Brain pericyte (primary cell): ENCODE measurements at places on chromosomes 5 and 9.

DNA sequence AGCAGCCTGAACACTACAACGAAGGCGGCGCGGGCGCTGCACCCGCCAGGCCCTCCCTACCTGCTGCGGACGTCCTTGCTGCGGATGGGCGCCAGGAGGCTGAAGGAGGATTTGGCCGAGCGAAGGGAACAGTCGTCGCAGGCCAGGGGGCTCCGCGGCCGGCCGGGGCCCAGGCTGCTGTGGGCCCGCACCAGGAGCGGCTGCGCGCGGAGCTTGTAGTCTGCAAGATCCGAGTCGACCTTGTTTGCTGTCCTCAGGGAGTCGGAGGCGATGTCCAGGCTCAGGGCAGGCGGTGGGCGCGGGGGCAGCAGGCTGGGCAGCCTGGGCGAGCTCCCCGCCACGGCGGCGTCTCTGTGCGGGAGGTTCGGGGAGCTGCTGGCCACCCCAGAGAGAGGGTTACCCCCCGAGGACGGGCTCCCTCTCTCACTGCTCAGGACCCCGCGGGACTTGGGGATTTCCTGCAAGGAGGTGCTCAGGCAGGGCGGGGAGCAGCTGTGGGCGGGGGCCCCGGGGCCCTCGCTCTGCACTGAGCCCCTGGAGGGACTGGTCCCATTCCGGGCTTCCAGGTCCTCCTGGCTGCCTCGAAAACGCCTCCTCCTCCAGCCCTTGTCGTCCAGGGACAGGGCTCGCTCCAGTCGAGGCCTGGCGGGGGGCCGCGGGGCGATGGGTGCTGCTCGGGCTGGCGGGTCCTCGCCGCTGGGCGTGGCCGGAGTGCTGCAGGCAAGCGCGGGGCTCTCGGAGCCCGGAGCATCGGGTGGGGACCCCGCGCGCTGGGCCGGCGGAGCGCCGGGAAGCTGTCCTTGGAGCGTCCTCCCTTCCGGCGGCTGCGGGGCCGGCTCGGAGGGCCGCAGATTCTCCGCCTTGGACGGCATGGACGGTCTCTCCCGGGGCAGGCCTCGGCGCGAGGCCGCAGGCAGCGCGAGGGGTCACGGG, 831 bp downstream of the INPP5E start:
- no peak for DNase-seq

DNA sequence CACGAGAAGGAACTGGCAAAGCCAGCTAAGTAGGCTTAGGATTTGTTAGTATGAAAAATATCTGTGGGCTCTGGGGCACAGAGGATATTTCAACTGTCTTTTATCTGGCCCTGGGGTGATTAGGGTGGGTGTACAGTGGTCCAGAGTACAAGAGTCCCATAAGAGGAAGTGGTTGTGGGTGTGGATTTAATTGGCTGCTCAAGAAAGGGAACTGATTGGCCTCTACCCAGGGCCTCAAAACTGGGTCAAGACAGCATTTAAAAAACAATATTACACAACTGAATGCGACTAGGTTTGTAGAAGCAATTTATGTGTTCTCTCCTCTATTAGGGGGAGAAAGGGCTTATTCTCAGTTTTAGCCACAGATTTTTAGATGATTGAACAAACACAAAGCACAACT, 1353.4 kb upstream of the WWC1 start:
- no peak for DNase-seq

DNA sequence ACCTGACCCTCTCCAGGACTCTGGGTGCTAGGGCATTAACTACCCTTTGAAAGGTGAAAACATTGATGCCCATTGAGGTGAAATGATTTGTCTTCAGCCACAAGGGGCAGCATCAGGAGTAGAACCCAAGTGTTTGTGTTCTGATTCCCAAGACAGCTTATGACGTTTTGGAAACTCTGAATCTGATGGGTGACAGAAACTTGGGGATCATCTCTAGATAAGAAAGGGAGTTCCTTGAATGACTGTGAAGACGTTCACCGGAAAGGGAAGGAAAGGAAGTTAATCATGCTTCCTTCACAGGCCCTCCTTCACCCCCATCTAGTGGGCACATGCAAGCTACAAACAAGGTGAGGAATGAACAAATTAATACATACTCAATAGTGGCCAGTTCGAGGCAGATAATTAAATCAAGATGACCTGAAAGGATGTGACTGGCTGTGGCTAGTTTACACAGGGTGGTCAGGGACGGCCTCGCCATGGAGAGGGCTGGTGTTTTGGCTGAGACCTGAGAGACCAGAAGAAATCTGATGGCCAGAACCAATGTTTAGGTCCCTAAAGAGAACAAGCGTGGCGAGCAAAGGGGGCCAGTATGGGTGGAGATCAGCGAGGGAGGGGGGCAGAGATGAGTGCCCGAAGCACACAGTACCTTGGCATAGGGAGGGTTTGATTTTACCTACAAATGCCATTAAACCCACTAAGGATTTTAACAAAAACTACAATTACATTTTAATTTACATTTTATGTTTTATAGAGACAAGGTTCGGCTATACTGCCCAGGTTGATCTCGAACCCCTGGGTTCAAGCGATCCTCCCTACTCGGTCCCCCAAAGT, 937 bp upstream of the SLC26A2 start:
- no peak for DNase-seq

- DNase-seq = no peak
Measured at GRCh38 chr5:122959740-122960445, 76.6 kb downstream of the PPIC start.

GRCh38 chr5:79495311-79495710, 18.6 kb downstream of the HOMER1 start:
- no peak for DNase-seq

DNA sequence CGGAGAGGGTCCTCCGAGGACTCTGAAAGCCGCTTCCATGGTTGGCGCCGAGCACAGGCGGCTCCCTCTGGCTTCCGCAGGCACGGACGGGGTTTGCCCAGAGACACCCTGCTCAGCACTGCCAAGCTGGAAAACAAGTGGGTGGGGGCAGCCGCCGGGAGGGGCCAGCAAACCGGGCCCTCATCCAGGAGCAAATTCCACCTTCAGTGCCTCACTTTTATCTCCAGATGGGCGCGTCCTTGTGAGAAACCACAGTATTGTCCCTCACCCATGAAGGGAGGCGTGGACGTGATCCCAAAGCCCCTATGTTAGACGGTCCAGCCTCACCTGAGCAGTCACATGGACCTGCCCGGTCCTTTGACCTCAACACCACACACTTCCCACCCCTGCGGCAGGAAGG, 29.0 kb downstream of the MED10 start:
- no peak for DNase-seq

DNA sequence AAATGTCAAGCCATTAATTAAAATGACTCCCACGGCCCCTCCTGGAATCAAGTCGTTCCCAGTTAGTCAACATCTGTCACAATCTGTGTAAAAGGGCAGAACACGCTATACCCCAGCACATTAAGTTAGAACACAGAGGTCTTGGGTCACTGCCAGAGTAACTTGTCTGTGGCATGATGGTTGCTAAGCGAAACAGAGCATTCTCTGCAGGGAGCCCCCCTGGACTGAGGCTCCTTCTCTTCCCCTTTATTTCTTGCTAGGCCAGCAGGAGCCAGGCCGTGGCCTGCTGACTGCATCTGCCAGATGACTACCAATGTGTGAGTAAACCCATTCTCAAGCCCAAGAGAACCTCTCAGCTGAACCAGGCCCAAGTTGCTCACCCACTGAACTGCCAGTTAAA, 51.9 kb upstream of the ZBED3 start:
- peak; percentile 92 for DNase-seq

DNA sequence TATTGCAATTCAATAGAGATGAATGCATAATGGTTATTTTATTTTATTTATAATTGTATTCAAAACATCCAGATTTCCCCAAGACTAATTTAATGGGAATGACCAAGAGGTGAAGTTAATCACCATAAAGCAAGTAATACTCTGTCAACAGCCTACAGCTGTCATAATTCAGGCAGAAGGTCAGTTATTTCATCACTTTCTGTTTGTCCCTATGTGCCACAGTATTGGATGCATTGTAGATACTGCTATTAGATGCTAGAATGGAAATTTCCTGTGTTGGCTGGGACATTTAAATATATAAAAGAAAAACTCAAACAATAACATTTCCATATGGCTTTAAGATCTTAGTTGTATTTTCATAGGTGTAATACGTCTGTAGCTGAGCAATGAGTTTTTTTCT, 56.7 kb upstream of the MINAR2 start:
- no peak for DNase-seq

GRCh38 chr5:145220481-145220880, 614.7 kb downstream of the PRELID2 start:
- no peak for DNase-seq

- no peak for DNase-seq
Measured at GRCh38 chr9:95477441-95477840, 39.3 kb downstream of the PTCH1 start.

GRCh38 chr9:90808890-90809685, 7.5 kb downstream of the SYK start:
- DNase-seq = no peak
